ENCODE measurements at places on chromosomes 11 and 22.

- DNase-seq: no peak
Measured at GRCh38 chr22:24901448-24901847, 45.0 kb downstream of the LHFPL7 start.

- no peak for DNase-seq
Measured at GRCh38 chr22:45263463-45264269, 21.1 kb upstream of the UPK3A start.

DNA sequence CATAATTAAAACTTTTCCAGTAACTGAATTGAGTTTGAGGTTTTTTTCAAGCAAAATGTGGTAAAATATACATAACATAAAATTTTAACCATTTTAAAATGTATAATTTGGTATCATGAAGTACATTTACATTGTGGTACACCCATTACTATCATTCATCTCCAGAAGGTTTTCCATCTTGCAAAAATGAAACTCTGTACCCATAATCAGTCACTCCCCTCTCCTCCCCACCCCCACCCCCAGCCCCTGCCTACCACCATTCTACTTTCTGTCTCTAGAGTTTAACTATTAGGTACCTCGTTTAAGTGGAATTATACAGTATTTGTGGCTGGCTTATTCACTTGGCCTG, 63.7 kb downstream of the MICAL2 start:
- no peak for DNase-seq

DNA sequence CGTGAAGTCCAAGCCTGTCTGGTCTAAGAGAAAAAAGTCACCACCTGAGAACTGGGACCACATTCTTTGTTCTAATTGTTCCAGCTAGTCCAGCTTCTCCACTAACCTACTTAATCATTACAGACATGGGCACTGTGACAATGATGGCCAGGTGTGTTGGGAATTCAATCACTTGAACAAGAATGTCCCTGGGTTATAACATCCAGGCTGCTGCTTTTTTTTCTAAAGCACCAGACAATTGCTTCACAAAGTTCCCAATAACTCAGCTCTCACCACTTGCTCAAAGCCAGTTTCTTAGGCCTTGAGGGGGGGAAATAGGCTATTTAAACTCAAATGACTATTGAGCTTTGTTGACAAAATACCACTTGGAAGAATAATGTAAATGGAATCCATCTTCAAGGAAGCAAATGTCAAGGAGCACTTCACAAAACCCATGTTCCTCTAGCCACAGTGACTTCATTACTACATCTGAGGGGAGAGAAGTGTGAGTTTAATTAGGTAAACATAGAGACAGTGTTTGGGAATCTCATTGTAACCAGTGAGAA, 80.3 kb downstream of the ME3 start:
- DNase-seq: no peak

DNA sequence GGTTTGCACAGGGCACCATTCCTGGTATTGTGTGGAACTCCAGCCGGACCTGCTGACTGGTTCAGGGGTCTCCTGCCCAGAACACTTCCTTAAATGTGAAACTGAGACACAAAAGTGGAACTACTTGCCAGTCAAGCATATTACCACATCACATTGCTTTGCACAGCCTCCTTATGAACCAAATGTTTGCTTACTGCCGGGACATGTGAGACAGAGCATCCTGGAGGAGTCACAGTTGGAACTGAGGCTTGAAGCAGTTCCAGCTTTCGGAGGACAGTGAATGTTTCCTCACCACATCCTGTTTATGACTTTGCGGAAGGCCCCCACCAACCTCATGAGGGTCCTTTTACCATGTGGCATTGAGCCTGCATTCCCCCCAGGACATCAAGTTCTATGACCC, 105.8 kb upstream of the ARHGAP42 start:
- DNase-seq: no peak

- DNase-seq: no peak
Measured at GRCh38 chr11:63766531-63767235, 1.9 kb downstream of the ZFTA start.

GRCh38 chr11:69479591-69480271, 1.7 kb upstream of the LINC01488 start:
- DNase-seq: no peak

GRCh38 chr22:24740626-24741025, 33.9 kb downstream of the PIWIL3 start:
- no peak for DNase-seq

- no peak for DNase-seq
Measured at GRCh38 chr11:121950160-121950559, 165.9 kb downstream of the BLID start.

DNA sequence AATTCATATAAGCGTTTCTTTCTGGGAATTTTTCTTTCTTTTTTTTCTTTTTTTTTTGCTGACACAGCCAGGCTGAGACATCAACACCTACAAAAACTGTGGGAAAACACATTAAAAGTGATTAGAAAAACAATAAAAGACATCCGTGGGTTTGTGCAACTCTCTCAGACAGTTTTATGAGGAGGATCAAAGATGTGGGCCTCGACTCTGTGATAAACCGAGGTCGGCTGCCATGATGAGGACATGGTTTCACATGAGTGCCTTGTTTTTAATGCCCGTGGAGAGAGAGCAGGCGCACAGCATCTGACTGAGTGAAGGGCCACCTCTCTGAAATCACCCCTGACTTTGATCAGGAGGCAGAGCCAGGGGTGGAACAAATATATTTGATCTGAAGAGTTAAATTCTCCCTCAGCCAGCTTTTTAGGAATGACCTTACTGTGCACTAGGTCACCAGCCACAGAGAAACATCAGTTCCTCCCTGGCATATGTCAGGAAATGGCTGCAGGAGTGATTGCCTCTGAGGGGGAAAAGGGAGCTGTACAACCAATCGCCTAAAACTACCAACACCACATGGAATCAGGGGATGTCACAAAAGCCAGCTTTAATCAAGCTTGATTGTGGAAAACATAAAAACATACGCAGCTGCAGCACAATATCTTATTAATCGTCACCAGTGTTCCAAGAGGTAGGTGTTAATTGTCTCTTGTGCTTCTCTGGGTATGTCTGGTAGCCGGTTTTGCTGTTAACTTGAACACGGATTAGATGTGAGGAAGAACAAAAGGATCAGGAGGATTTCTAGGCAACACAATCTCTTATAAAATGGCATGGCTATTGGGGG, 164.7 kb downstream of the MAML2 start:
- no peak for DNase-seq

DNA sequence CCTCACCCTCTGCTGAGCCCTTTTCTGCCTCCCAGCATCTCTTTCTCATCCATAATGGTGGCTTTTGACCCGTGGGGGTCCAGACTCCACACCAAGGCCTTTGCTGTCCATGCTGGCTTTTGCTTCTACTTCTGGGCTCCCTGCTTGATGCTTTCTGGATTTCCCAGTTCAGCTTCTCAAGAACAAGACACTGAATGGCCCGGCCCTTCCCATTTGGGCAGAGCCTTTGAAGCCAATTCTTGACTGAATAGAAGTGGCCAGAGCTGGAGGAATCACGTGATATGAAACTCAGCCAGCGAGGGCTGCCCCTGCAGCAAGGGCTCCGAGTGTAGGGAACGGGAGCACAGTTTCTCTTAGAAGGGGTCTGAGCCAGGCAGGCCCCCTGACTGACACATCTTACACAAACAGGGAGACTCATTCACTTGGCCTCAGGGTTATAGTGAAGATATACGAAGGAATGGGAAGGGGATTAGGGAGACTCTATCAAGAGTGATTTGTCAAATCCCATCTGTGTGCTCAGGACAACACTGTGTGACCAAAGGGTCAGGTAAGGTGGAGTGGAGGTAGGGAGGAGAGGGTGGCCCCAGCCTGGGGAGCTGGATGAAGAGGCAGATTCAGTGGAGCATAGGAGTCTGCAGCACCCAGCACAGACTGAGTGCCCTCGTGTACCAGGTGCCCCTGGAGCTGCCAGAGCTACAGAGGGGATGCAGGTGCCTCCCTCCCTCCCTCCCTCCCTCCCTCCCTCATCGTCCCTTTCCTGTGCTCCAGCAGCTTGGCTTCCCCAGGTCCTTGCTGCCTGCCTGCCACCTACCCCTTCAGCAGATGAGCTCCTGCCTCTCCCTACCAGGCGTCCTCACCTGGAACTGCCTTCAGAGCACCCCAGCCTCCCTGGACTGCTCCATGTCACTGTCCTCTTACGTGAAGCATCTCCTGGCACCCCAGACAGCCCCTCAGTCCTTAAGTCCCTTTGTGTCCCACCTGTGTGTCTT, 106.0 kb downstream of the TRIM29 start:
- DNase-seq: no peak

DNA sequence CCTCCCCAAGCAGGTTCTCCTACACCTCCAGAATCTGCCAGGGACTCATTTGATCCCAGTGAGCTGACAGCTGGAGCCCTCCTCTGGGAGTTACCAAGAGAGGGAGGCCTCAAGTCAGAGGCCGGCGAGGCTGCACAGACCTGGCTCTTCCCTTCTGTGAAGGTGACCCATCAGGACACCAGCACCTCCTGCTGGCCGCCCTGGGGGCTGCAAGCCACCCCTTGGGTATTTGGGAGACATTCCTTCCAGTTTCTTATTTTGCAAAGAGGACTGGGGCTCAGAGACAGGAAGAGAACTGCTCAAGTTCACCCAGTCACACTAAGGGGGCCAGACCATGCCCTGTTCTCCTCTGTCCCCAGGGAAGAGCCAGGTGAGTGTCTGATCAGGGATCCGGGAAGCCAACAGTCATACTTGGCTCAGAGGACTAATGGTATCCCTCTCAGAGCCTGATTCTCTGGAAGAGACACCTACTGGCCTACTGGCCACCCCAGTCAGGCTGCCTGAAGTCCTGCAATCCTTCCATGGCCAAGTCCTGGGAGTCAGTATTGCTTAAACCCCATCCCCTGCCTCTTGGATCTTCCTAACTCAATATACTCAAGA, 40.5 kb upstream of the RIC3 start:
- DNase-seq: no peak

DNA sequence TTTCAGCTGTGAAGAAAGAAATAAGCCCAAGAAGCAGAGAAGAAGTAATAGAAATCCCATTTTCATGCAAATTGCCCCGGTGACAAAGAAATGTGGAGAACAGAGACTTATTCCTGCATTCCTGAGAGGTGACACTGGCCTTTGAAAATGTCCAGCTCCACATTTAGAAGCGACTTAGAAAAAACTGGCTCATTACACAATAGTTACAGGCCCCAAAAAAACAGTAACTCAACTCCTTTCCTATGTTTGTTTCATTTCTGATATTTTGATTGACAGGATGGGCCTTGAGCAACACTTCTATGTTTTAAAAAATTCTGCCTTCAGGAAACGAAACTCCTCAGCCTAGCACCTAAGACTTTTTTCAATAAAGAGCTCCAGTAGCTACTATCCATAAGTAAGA, 726.9 kb upstream of the TENM4 start:
- no peak for DNase-seq

DNA sequence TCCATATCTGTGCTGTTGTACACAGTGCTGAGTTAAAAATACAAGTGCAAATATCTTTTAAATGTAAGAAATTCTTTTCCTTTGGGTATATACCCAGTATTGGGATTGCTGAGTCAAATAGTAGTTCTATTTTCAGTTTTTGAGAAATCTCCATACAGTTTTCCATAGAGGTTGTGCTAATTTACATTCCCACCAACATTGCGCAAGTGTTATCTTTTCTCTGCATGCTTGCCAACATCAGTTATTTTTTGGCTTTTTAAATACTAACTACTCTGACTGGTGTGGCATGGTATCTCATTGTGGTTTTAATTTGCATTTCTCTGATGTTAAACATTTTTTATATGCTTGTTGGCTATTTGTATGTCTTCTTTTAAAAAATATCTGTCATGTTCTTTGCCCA, 6.5 kb downstream of the OR52E8 start:
- DNase-seq: no peak

GRCh38 chr11:68149417-68149816, 28.2 kb upstream of the CHKA start:
- no peak for DNase-seq

DNA sequence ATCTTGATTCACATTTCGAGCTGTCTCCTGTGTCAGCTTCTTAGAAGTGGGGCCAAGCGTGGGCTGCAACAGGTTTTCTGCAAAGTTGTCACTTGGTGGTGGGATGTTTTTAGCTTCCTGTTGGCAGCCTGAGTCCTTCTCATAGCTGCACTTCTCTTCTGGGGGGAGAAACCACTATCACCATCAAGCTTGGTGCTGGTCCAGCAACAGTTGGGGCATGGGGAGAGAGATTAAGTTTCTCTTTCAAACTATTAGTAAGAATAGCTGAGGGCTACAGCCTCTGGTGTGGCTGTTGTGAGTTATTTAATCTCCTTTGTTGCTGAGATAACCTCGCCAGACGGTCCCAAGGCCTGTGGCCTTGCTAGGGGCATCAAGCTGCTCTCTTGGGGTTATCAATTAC, 123.3 kb upstream of the CRYBB3 start:
- DNase-seq: no peak

DNA sequence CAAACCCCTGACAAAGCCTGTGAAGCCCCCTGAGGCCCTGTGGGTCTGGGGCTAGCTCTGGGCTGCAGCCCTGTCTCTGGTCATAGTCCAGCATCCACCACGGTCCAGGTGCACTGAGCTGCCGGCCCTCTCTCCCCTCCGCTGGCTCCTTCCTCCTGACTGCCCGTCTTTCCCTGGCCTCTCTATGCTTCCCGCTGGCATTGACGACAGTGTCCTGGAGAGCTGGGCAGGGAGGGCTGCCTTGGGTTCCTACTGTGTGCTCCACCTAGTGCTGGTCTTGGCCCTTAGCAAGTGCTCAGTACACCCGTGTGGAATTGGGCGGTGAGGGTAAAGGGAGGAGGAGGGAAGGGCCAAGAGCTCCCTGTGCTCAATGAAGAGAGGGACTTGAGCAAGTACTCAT, 868 bp upstream of the MYEOV start:
- DNase-seq: no peak

GRCh38 chr22:33038836-33039235, 19.3 kb downstream of the SYN3 start:
- DNase-seq: no peak

DNA sequence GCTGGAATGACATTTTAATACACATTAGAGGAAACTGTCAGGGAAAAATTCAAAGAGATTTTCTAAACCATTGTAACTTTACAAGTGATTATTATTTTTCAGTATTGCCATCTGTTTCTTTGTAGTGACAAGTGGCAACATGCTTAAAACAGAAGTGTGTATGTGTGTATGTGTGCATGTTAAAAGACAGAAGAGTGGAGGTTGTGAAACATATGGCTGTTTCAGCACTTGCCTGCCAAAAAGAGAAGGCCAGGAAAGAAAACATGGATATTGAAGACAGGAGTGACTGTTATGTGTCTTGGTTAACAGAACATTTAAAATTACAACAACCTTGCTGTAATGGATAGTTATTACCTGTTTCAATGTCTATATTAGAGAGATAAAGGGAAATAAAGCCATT, 24.3 kb upstream of the VWA5A start:
- DNase-seq: no peak

DNA sequence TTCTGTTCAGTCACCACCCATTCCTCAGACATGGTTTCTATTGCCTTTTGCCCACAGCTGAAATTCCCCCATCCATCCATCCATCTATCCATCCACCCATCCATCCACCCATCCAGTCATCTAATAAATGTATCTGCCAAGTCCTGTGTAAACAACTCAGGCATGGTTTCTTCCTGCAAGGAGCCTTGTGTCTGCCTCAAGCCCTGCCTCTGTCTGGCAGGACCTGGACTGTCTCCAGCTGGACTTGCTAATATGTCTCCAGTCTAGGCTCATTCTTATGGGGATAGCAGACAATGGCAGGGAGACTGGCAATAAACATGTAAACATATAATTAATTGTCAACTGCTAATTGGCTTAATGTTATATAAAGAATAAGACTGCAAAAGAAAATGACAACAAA, 64.7 kb upstream of the AMPD3 start:
- DNase-seq: no peak

GRCh38 chr11:92596596-92597317, 372.1 kb downstream of the FAT3 start:
- no peak for DNase-seq

Data from NCI-H1105 (cell line).